ENCODE measurements at places on chromosomes 3 and 15.

DNA sequence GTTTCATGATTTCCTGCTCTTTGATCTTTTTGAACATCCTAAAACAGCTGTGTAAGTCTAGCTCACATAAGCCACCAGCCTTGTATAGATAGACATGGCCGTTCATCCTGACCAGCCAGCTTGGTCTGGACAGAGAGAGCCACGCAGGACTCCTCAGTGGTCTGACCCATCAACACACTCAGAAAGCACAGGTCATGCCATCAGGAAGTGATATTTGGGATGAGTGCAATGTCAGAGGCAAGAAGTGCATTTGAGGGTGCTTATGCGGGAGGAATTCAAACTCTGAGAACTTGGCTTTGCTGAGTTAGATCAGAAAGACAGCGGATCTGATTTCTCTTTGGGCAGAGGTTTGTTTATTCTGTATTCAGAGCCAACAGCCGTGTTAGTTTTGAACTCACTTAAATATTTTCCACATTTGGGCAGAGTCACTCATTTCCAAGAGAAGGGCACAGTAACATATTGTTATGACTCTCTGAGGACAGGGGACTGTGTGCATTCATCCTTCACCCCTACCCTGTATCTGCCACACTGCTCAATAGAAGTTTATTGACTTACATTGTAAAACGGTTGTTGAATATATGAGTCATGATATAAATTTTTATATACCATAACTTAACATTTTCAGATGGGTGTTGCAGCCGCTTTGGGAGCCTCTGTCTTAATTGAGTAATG is 225.3 kb upstream of the LYSMD4 start:
- no peak for DNase-seq

GRCh38 chr15:66675446-66675845 is 26.6 kb upstream of the SMAD6 start:
- no peak for DNase-seq

DNA sequence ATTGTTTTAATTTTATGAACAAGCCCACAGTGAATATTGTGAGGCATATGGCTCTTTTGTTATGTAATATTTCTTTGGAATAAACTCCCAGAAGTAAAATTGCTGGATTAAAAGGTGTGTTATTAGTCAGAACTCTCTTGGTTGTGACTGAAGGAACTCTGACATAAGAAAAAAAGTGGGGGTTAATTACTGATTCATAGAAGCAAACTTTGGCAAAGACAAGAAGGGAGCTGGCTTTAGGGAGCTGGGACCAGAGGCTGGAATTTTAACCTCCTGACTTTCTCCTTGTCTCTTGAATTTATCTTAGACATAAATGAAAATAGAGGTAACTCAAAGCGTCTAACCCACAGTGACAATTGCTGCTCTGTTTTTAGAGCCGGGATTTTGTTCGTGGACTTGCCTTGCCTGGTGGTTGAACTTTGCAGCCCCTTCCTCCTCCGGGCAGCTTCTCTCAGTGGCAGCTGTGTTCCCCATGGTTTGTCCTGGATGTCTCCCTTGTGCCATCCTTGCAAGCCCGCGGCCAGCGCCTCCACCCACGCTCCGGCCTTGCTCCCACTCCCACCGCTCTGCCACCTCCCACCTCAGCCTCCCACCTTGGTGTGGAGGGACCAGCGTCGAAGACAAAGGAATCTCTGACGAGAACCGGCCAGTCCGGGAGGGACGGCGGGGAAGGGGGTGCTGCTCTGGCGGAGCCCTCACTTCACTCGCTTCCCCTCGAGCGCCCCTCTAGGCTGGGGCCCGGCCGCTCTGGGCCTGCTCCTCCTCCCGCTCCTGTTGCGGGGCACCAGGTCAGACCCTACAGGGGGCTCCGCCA is 28.0 kb downstream of the ARHGAP31 start:
- DNase-seq: no peak

- DNase-seq: no peak
These were observed 49.3 kb upstream of the TRPM1 start for GRCh38 chr15:31150732-31151231.

- no peak for DNase-seq
These were observed 27.5 kb downstream of the PLSCR5 start for GRCh38 chr3:146577662-146578061.

GRCh38 chr3:120192159-120192558 is 92.9 kb downstream of the GPR156 start:
- no peak for DNase-seq

GRCh38 chr15:91426412-91426811 is 326.4 kb downstream of the SV2B start:
- no peak for DNase-seq

- no peak for DNase-seq
These were observed 135.6 kb downstream of the KCNMB2 start for GRCh38 chr3:178671791-178672190.

DNA sequence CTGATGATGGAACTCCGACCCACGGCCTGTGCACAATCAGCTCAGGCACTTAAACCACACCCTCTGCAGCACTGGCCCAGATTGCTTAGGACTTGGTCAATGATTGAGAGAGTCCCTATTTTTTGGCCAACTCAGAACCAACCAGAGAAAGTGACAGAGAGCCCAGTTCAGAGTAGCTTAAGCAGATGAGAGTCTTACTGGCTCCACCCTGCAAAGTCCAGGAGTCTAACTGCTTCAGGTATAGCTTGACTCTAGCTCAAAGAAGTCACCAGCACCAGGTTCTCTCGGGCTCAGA is 20.1 kb downstream of the SLC6A20 start:
- no peak for DNase-seq

GRCh38 chr3:126398423-126399350 is 4.0 kb downstream of the CFAP100 start:
- no peak for DNase-seq

DNA sequence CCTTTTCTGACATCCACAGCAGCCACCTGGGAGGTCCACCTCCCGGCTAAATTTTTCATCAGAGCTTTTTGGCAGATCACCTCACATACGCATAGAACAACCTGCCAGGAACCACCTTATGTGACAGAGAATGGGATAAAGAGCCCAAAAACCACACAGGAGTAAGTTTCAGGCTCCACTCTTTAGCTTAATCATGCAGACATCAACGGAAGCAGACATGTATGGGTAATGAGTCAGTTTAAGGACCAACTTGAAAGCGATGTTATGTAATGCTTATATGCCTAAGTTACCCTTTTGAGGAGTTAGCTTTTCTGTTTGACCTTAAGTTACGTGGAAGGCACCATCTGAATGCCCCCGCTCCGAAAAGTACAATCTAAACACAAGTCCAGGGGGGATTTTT is 183.3 kb upstream of the BHLHE40 start:
- DNase-seq: no peak

Data from HuH-7.5 (cell line).